ENCODE measurements at places on chromosomes 6 and 20. TPM values are rescaled to one million over a fixed set of nuclear protein-coding genes. Genes with fewer than 3 reads are reported as not detected.

GRCh38 chr6:16849988-16850680 is 88.9 kb upstream of the ATXN1 start:
- DNase-seq = no peak

NKX2-2 gene
- total RNA-seq = not detected

DNA sequence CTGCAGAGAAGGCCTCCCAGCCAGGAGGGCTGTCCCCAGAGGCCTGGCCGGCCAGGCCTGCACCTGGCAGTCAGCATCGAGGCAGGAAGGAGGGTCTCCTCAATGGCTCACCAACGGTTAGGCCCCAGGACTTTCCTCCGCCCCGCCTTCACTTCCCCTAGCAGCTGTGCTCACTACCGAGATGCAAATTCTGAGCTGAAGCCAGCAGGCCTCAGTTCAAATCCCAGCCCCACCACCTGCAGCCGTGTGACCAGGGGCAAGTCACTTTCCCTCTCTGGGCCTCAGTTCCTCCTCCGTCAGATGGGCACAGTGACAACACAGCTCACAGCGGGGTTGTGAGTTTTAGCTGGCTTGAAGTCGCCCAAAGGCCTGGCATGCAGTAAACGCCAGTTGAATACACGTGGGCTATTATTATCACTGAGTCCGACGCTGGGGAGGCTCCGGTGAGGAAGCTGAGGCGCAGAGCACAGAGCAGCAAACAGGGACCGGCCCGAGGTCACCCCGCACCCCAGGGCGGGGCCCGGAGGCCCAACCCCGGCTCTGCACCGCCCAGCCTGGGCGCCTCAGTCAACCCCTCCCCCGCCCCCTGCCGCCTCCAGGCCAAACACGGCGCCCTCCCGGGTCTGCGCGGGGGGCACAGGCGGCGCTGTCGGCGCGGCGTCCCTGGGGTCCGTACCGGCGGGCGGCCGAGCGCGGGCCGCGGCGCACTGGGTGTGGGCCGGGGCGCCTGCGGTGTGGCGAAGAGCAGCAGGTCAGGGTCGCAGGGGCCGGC is 671 bp downstream of the E2F1 start:
- DNase-seq = no peak

SOBP gene
- total RNA-seq = 0.20 TPM

GJE1 gene
- total RNA-seq = not detected

PARD6B gene
- total RNA-seq = 0.20 TPM

- DNase-seq = no peak
Observed at GRCh38 chr6:126531286-126531685, 191.4 kb downstream of the CENPW start.

DNA sequence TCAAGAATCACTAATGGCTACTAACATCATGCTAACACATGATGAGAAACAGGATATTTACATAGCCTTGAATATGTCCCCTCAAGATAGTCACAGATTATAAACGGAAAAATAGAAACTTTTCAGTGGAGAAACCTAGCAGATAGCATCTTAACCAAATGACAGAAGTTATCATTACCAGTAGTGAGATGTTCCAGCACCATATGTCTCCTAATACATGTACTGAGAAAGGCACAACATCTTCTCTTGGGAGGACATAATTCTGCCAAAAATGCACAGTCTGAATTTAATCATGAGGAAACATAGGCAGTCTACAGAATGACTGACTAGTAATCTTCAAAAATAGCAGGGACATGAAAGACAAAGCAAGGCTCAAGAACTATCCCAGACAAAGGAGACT is 19.9 kb upstream of the PRIM2 start:
- DNase-seq = no peak

DNA sequence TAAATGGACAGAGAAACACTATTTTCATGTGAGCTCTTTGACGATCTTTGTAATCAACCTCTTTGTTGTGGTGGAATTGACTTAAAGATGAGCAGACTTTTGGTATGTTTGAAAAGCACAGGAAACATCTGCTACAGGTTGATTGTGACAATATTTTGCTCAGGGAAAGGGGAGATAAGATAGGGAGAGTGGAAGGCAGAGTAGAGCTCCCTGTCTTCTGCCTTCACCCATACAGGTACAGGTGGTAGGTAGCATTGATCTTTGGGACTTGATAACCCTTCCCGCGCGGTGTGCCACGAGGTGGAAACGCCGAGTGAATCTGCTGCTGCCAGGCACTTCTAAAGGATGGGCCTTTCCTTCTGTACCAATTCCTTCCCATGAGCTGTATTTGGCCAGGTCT is 183.6 kb downstream of the UTRN start:
- peak; percentile 17 for DNase-seq
